ENCODE measurements at places on chromosomes 3 and 15.

GRCh38 chr15:62269504-62269903 lies 104.4 kb upstream of the C2CD4B start:
- no peak for DNase-seq

DNA sequence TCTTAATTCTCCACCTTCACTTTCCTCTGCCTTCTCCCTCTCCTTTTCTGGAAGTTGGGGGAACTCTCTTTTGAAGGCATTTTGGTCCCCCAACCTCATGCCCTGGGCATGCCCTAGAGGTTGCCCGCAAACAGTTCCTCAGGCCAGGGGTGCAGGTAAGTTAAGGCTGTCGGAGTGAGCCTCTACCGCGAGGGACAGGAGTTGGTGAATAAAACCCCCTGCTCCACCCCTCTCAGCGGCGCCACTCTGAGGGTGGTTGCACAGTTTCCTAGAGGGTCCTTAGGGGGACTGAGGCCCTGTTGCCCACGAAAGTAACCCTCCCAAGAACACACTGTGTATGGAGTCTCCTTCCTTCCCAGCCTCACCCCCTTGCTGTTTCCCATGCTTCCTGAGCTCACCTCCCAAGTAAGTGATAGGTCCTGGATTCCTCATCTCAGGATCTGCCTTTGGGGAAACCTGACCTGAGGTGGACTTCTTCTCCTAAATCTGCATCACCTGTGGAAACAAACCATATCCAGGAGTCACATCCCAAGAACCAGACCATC lies 23.1 kb upstream of the THSD4 start:
- no peak for DNase-seq

DNA sequence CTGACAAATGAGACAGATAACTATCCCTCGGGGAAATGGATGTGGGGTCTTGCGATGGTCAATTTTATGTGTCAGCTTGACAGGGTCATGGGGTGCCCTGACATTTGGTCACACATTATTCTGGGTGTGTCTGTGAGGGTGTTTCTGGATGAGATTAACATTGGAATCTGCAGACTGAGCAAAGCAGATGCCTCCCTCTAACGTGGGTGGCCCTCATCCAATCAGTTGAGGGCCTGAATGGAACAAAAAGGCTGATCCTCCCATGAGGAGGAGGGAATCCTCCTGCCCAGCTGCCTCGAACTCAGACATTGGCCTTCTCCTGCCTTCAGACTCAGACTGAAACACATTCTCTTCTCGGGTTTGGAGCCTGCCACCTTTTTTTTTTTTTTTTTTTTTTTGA lies 69.0 kb downstream of the MINAR1 start:
- no peak for DNase-seq

DNA sequence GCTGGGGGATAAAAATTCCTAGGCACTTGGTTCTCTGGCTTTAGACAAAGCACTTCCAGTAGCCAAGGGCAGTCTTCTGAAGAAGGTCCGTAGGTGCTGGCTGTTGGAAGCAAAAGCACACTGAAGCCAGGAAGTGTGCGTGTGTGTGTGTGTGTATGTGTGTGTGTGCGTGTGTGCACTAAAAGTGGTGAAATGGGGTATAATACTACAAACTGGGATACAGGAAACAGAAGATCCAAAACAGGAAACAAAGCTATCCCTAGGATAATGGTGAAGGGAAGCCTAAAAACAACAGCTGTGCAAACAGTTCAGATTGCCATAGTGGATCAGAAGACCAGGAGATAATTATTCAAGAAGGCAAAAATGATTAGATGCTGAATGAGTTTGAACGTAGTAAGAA lies 103.4 kb downstream of the IL20RB start:
- DNase-seq, result no peak

GRCh38 chr15:92336419-92336987 lies 57.2 kb upstream of the ST8SIA2 start:
- DNase-seq, result no peak

GRCh38 chr3:156373095-156373494 lies 181.8 kb downstream of the SSR3 start:
- DNase-seq, result no peak

- no peak for DNase-seq
Observed at GRCh38 chr3:26452363-26452762, 170.2 kb upstream of the LRRC3B start.

DNA sequence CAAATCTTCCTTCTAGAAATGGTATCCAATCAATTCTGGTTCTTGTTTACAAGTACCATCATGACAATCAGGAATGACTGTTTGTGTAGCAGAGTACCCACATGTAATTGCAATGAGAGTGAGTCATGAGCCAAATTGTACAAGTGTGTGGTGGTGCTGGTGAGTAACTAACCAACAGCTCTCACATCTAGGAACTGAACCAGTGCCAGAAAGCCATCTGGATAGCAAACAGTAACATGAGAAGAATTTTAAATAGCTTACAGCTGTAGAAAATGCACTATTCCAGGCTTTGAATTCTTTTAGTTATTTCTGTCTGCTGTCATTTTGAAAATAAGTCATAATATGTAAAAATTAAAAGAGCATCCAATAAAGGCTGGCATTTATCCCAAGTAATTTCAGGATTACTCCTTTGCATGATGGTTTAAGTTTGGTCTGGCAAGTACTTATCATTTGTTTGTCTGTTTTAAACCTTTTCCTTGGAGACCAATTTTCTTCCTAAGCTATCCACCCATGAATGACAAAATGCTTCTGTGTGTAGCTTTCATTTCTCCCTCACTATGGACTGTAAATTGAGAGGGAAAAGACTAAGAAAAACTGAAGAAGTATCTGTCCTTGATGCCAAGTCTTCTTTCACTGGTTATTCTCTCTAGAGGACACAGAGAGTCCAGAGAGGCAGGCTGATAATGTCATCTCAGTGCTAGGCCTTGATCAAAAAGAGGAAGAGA lies 60.0 kb downstream of the PIK3CB start:
- DNase-seq, result no peak

GRCh38 chr3:85710490-85710889 lies 751.7 kb downstream of the CADM2 start:
- no peak for DNase-seq

DNA sequence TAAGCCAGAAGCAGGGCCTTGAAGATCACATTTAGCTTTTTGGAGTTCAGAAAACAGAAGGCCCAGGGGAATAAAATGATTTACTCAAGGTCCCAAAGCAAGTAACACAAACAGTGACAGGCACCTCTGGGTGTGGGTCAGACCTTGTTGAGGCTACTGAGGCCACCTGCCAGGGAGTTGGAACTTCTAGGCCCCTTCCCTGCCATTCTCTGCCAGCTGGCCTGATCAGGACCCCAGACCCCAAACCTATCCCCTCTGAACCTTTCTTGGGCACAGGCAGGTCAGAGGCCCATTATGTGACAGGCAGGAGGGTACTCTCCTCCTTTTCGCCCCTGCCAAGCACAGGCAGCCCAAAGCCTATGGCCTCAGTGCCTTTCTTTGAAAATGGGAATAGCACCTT lies 49.4 kb upstream of the ATP2B2 start:
- DNase-seq, result no peak

- DNase-seq, result no peak
Observed at GRCh38 chr15:38134252-38134651, 118.4 kb upstream of the SPRED1 start.

GRCh38 chr3:182692021-182692420 lies 101.3 kb upstream of the ATP11B start:
- no peak for DNase-seq
